ENCODE measurements at places on chromosomes 13 and 19. TPM values are rescaled to one million over a fixed set of nuclear protein-coding genes. Genes with fewer than 3 reads are reported as not detected.

The KIR3DL2 gene
- total RNA-seq = not detected

The SERP2 gene
- total RNA-seq = 3.3 TPM

The GADD45GIP1 gene
- total RNA-seq = 29.9 TPM

The PNMA8B gene
- total RNA-seq = 0.96 TPM

The MBD3L2 gene
- total RNA-seq = not detected

The ZNF792 gene
- total RNA-seq = 9.3 TPM

The S1PR2 gene
- 4.5 TPM for total RNA-seq

The ZNF221 gene
- total RNA-seq = 8.0 TPM

The ZNF284 gene
- total RNA-seq = 1.8 TPM

The STK24 gene
- 187 TPM for total RNA-seq

The ZNF260 gene
- 6.2 TPM for total RNA-seq

The KLK12 gene
- not detected for total RNA-seq

The PDX1 gene
- total RNA-seq = not detected

The CEACAM16 gene
- not detected for total RNA-seq

The MEF2B gene
- not detected for total RNA-seq

The CYP4F12 gene
- 6.9 TPM for total RNA-seq

- H3K27ac ChIP-seq = no peak overlapping the region
- no peaks in the 10 kb centered on the region for H3K36me3 ChIP-seq
- H3K4me1 ChIP-seq = no peaks in the 10 kb centered on the region
- H3K27me3 ChIP-seq = no peaks in the 10 kb centered on the region
- no peak overlapping the region for H3K4me3 ChIP-seq
Measured at GRCh38 chr13:41327994-41328790, 17.1 kb downstream of the NAA16 start.

DNA sequence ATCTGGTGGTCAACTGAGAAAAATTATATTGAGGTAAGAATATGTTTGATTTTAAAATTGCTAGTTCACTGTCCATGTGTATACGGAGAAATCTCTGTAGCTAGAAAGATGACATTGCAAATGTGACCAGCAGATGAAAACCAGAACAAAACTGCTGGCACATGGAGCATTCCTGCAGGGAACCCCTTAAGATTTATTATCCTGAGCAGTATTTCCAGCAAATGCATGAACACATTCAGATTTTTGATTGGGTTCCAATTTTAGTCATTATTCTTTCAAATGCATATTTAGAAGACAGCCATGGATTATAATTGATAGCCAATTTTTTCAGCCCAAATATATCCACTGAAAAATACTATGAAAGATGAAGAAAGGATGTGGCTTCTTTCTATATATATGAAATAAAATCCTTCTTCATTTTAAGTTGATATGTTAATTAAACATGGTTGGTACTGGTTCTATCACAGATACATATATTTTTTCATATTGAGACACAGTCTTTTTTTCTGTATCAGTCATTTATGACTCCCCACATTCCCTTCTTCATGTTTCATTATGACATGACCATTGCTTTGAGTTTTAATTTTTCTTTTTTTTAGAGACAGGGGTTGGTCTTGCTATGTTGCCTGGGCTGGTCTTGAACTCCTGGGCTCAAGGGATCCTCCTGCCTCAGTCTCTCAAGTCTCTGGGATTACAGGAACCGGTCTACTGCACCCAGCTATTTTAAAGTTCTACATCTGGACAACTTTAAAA, 376.5 kb downstream of the KLF12 start:
- no peaks in the 10 kb centered on the region for H3K27me3 ChIP-seq
- no peaks in the 10 kb centered on the region for H3K4me1 ChIP-seq
- no peak overlapping the region for H3K4me3 ChIP-seq

DNA sequence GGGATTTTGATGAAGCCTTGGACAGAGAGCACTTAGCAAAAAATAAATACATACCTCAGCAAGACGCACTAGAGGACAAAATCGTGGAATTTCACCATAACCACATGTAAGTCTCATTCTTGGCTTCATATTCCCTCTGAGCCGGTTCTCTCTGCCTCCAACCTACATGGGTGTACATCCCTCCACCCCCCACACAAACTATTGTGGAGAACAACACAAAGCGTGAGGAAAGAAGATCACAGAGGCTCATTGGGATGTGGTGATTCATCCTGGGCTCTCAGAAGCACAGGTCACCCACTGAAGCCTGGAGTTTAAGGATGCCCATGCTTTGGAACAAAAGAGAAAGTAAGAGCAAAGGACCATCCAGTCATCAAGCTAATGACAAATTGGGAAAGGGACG, 192.2 kb downstream of the STK24 start:
- H3K4me3 ChIP-seq = no peak overlapping the region
- no peak overlapping the region for H3K27ac ChIP-seq
- no peaks in the 10 kb centered on the region for H3K4me1 ChIP-seq

DNA sequence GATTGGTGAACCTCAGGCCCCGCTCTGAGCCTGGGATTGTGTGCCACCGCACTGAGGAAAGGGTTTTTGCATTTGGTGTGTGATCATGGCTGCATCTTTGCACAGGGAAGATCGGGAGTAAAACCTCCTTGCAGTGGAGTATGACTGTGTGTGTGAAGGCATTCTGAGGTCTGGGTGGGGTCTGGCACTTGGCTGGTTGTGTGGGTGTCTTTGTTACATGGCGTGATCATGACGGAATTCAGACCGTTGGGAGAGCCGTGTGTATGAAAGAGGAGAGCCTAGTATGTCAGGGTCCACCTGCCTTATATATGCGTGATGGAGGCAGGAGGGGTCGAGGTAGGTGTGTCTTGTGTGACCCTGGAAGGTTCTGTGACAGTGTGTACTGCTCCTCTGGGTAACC, 740 bp upstream of the BEST2 start:
- DNase-seq = no peak
- no peaks in the 10 kb centered on the region for H3K27me3 ChIP-seq
- H3K27ac ChIP-seq = no peak overlapping the region

DNA sequence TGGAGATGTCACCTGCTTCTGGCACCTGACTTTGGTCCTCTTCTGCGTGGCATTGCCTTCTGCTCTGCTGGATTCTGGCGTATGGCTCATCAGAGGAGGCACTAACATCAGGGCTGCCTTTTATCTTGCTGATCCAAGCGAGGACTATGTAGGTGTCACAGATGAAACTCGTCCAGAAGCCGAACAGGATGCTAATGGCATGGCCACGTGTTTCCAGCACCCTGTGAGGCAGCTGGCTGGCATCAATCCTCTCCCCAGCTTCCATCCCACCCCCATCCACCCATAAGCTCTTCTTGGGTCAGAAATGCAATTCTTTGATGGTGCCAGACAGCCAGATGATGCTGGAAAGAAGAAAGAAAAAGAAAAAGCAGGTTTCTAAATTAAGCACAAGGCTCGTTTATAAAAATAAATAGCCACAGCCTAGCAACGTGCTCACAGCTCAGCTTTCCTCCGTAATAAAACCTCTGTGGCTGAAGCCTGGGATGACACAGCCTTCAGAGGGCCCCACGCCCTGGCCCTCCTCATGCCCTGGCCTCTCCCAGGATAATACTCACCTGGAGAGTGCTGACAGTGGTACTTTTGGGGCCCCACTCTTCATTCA, 212.9 kb upstream of the SERP2 start:
- H3K4me3 ChIP-seq = no peak overlapping the region
- H3K27me3 ChIP-seq = no peaks in the 10 kb centered on the region
- no peak for DNase-seq
- H3K36me3 ChIP-seq = no peaks in the 10 kb centered on the region

DNA sequence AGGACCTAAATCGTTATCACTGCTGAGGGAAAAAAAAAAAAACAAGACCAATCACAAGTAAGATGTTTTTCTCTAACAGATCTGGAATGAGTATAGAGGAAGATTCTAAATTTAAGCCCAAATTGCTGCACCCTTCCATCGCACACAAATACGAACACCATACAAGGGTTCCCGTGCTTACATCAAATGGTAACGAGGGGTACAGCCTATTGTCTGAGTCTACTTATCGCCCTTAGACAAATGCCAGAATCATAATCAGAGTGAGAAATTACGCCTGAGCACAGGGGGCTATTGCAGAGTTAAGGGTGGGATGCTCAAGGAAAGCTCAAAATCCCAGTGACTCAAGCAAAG, 603 bp downstream of the ZC3H13 start:
- no peaks in the 10 kb centered on the region for H3K27me3 ChIP-seq
- H3K36me3 ChIP-seq = no peaks in the 10 kb centered on the region
- no peaks in the 10 kb centered on the region for H3K4me1 ChIP-seq
- no peak for DNase-seq
- H3K4me3 ChIP-seq = peak overlapping the region; percentile 74
- H3K27ac ChIP-seq = peak overlapping the region; percentile 88

DNA sequence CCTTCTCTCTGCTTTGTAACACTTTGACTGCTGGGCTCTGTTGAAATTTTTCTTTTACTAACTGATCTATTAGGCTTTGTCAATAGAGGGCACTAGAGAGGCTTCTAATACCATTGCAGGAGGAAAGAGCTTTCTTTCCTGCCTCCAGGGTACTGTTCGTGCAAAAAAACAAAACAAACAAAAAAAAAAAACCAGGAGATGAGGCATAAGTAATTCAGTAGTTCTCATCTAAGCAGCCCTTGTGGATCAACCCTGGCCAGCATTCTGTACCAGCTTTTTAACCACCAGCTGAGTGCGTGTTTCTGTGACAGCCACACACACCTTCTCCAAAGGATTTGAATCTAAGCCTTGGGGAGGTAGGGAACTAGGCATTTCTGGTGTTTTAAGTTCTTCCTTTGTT, 1707.6 kb upstream of the SLC10A2 start:
- H3K27ac ChIP-seq = no peak overlapping the region
- H3K36me3 ChIP-seq = no peaks in the 10 kb centered on the region
- no peak overlapping the region for H3K4me3 ChIP-seq
- DNase-seq = no peak
- H3K4me1 ChIP-seq = no peaks in the 10 kb centered on the region
- no peaks in the 10 kb centered on the region for H3K27me3 ChIP-seq

GRCh38 chr13:97257228-97257755, 35.2 kb downstream of the MBNL2 start:
- peaks cover 5% of the 10 kb centered on the region for H3K4me1 ChIP-seq
- no peak overlapping the region for H3K4me3 ChIP-seq
- H3K27me3 ChIP-seq = no peaks in the 10 kb centered on the region
- no peak overlapping the region for H3K27ac ChIP-seq

DNA sequence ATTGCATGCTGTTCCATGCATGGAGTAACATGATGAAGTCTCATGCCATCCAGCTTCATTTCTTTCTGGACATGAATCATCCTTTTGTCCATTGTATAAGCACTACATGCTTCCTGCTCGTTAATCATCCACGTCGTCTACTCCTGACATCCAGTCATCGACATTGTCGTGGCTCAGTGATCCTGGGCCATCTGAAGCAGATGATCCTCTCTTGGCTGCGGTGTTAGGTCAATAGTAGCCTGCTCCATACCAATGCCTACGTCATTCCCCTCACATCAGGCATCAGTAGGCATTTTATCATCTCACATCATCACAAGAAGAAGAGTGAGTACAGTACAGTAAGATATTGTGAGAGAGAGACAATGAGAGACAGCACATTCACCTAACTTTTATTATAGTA, 7.9 kb upstream of the MYO16 start:
- H3K4me1 ChIP-seq = no peaks in the 10 kb centered on the region
- H3K4me3 ChIP-seq = no peak overlapping the region
- H3K36me3 ChIP-seq = no peaks in the 10 kb centered on the region
- H3K27me3 ChIP-seq = no peaks in the 10 kb centered on the region
- no peak overlapping the region for H3K27ac ChIP-seq

- H3K27me3 ChIP-seq = no peaks in the 10 kb centered on the region
- no peaks in the 10 kb centered on the region for H3K4me1 ChIP-seq
- H3K36me3 ChIP-seq = no peaks in the 10 kb centered on the region
- DNase-seq = no peak
- no peak overlapping the region for H3K27ac ChIP-seq
Measured at GRCh38 chr13:33318037-33318436, 32.5 kb upstream of the STARD13 start.

- H3K27me3 ChIP-seq = no peaks in the 10 kb centered on the region
- H3K27ac ChIP-seq = peak overlapping the region; percentile 15
- no peak for DNase-seq
- H3K4me1 ChIP-seq = no peaks in the 10 kb centered on the region
- no peak overlapping the region for H3K4me3 ChIP-seq
Measured at GRCh38 chr13:32125221-32125689, 93.7 kb downstream of the FRY start.

DNA sequence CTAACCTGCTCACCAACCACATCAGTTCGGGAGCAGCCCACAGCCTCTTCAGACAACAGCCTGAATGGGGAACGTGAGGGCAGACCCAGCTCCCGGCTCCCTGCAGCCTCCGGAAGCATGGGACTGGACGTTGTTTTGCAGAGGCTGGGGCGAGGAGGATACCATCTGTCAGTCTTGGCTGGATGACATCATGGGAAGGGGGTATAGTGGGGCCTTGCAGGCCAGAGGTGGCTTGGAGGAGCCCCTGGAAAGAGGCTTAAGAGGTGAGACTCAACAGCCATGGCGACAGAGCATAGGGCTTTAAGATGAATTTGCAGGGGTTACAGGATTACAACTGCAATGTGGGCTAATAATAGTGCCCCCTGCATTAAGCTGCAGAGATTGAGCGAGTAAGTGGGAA, 1.5 kb downstream of the FXYD3 start:
- H3K4me3 ChIP-seq = peak overlapping the region; percentile 64
- H3K36me3 ChIP-seq = no peaks in the 10 kb centered on the region
- H3K27me3 ChIP-seq = no peaks in the 10 kb centered on the region

- no peak for DNase-seq
- H3K27ac ChIP-seq = no peak overlapping the region
- no peaks in the 10 kb centered on the region for H3K27me3 ChIP-seq
- H3K4me1 ChIP-seq = no peaks in the 10 kb centered on the region
- H3K4me3 ChIP-seq = no peak overlapping the region
- H3K36me3 ChIP-seq = no peaks in the 10 kb centered on the region
Measured at GRCh38 chr19:30853036-30853435, 480.9 kb downstream of the ZNF536 start.

GRCh38 chr13:20686863-20687579, 16.5 kb upstream of the IL17D start:
- no peak overlapping the region for H3K27ac ChIP-seq

- DNase-seq = no peak
- H3K4me1 ChIP-seq = no peaks in the 10 kb centered on the region
- H3K27me3 ChIP-seq = no peaks in the 10 kb centered on the region
- no peak overlapping the region for H3K4me3 ChIP-seq
- H3K27ac ChIP-seq = no peak overlapping the region
Measured at GRCh38 chr19:15696654-15697194, 23.8 kb downstream of the CYP4F12 start.

- DNase-seq = no peak
- H3K4me3 ChIP-seq = no peak overlapping the region
- no peaks in the 10 kb centered on the region for H3K27me3 ChIP-seq
Measured at GRCh38 chr13:101397742-101398141, 18.6 kb downstream of the NALCN start.

- no peaks in the 10 kb centered on the region for H3K27me3 ChIP-seq
- H3K36me3 ChIP-seq = no peaks in the 10 kb centered on the region
- no peak overlapping the region for H3K27ac ChIP-seq
- no peak for DNase-seq
- H3K4me3 ChIP-seq = no peak overlapping the region
Measured at GRCh38 chr13:84864341-84864740, 934.9 kb downstream of the SLITRK6 start.

- H3K4me1 ChIP-seq = no peaks in the 10 kb centered on the region
- H3K27me3 ChIP-seq = no peaks in the 10 kb centered on the region
- H3K27ac ChIP-seq = peak overlapping the region; percentile 89
- H3K36me3 ChIP-seq = no peaks in the 10 kb centered on the region
Measured at GRCh38 chr19:16325161-16325527, 518 bp downstream of the KLF2 start.

- no peak overlapping the region for H3K27ac ChIP-seq
- DNase-seq = no peak
- peaks cover 17% of the 10 kb centered on the region for H3K27me3 ChIP-seq
- H3K4me3 ChIP-seq = peak overlapping the region; percentile 9
- peaks cover 6% of the 10 kb centered on the region for H3K4me1 ChIP-seq
- H3K36me3 ChIP-seq = no peaks in the 10 kb centered on the region
Measured at GRCh38 chr19:4580021-4580901, 20.8 kb upstream of the SEMA6B start.

All from prostate gland (tissue), 2 donors.